ENCODE measurements at places on chromosomes 6 and 20.

DNA sequence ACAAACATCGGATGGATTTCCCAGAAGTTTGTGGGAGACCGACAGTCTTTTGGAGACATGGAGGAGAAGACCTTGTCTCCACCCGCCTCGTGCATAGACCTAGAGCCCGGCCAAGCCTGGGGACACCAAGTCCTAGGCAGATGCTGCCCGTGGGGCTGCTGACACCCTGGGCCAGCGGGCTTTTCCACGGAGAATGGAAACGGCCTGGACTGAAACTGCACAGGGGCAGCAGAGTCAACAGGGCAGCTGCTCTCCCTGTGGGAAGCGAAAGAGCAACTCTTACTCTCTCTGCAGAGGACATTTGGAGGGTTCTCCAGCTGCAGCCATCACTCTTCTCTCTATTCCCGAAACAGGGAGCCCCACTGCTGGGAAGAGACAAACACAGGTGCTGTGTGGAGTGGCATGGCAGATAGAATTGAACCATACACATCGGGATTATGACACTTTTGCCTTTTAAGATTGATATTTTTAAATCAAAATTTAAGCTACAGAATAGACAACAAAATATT lies 401.2 kb downstream of the THBS2 start:
- DNase-seq: no peak

DNA sequence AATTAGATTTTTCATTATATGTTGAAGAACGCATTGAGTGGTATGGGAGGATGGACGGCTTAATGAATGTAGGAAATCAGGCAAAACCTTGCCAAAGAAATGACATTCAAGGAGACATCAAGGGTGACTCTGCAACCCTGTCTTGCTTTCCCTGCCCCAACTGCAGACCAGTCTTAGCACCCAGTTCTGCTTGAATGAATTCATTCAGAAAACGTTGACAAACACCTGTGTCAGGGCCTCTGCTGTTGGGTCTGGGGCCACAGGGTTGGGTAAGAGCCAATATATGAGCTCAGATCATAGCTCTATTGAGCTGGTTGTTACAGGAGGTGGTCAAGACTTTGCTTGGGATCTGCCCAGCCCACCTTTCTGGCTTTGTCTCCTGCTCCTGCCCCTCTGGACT lies 7.7 kb upstream of the ASXL1 start:
- no peak for DNase-seq

GRCh38 chr20:23290761-23291574 lies 59.6 kb upstream of the NXT1 start:
- no peak for DNase-seq

DNA sequence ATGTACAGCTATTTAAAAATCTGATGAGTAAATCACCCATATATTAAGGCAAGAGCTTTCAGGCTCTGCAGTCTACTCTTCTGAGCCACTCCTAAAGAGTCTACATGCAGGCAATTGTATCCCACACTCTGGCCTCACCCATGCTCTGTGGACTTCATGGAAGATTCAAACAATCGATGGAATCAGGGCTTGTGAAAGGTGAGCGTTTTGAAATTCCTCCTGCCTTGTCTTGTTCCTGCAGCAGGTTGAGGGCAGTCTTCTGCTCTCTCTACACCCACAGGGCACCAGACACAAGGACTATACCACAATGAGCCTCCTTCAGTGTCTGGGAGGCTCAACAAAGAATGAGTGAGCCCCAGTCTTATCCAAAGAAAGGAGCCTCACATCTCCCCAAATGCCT lies 51.1 kb downstream of the TBC1D7 start:
- DNase-seq: no peak

DNA sequence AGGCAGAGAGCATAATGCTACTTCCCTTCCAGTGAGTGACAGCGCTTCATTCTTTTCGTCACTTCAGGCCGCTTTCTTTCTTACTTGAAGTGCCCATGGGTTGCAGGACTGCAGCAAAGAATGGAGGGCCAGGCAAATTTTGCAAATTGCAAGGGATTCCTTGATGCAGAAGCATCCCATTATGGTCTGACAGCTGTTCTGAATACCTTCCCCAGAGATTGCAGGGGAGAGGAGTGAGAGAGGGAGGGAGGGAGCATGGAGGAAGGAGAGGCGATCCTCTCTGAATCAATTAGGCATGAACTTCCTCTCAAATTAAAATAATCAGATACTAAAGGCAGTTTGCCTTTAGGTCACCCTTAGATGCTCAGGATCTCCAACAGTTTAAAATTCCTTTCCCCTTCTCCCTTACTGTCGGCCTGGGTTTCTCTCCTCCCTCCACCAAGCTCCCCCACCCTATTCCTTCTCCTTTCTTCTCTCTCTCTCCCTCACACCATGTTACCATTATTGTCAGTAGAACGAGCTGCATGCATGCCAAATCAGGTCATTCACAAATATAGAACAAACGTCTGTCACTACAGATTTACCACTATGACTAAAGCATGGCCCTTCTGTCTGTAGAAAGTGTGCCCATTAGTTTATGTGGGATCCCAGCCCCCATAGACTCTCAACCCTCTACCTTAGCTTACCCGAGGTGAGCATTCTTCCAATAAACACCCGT lies 289.2 kb downstream of the CD83 start:
- no peak for DNase-seq

DNA sequence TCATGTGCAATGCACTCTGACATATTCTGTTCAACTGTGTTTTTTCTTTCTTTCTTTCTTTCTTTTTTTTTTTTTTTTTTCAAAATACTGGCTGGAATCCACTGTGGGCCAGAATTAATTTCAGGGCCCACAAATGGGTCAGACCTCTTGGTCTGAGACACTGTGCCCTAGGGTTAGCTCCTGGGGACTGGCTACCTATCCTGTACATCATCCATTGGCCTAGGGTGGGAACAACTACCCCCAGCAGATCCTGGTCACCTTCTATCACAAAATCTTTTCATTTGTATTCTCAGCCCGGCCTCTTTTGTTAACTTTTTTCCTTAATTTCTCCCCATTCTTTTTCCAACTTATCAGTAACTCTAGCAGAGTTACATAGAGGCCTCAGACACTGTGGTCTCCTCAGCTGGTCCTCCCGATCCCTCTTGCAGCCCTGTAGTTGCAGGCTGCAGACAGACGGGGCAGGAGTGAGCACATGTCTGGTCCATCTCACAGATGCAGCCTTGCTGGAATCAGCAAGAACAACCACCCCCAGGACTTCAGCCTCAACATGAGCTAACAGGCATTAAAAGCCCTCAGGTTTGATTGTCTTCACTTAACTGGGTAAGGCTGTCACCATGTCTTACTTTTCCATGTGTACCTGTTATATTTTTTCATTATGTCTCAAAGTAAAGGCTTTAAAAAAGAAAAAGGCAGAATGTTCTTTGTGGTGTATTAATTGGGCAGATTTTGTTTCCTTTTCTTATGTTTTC lies 41.3 kb downstream of the TXLNB start:
- DNase-seq: peak; percentile 17

Data from HFFc6 (cell line).